ENCODE measurements at places on chromosomes 5 and 9.

DNA sequence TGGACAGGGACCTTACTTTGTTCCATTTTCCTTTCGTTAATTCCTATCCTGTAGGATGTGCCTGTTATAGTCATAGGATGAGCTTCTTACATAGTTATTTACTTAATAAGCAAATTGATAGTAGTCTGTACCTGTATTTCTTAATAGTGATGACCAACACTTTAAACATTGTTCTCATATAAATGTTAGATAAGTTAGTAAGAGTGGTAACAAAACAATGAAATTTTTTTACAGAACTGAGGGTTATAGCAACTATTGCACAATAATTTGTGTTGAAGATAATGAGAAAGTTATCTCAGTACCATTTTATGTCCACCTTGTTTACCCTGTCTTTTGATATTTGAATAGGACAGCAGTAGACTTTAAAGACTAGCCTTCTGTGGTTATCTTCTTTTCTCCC, 162.9 kb upstream of the ELL2 start:
- DNase-seq = no peak

GRCh38 chr5:146586752-146587151, 70.8 kb upstream of the GPR151 start:
- DNase-seq = no peak

DNA sequence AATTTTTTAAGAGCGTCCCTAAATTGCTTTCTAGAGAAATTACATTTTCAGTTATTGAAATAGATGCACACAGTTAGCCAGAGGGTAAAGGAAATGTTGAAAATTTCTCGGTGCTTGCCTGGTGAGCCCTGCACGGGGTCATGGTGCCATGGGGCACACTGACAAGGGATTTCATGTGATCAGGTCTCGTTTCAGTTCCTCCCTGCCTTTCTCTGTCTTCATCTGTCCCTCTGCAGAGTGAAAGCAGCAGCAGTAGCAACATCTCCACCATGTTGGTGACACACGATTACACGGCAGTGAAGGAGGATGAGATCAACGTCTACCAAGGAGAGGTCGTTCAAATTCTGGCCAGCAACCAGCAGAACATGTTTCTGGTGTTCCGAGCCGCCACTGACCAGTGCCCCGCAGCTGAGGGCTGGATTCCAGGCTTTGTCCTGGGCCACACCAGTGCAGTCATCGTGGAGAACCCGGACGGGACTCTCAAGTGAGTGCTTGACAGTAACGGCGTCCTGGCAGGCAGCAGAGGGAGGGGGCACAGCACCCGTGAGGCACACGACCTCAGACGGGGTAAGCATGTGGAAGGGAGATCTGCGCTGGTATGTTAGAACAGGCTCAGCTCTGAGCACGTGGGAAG, 89.1 kb upstream of the OTULINL start:
- no peak for DNase-seq

DNA sequence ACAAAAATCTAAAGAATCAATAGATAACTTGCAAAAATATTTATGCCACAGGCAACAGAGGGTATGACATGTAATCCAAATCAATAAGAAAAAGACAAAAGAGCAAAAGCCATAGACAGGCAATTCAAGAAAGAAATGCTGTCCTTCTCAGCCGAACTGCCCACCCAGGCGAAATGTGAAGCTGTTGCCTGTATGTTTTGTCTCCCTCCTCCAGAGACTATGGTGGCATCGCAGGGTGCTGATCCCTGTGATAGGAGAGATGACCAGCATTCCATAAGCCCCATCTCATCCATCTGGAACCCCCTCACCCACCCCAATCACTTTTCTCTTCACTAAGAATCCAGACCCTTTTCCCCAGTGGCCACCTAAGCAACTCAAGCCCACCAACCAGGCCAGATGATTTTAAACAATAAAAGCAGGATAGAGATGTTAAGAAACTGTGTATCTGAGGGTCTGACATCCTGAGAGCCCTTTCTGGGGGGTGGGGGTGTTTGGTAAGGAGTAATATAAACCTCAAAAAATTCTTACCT, 5.3 kb upstream of the ACSL6 start:
- DNase-seq = no peak

GRCh38 chr9:34571481-34571810, 18.1 kb downstream of the CNTFR start:
- DNase-seq = no peak

- no peak for DNase-seq
Observed at GRCh38 chr5:168443950-168444700, 42.1 kb upstream of the RARS1 start.

- no peak for DNase-seq
Observed at GRCh38 chr9:79698967-79699366, 127.2 kb downstream of the TLE4 start.

- DNase-seq = no peak
Observed at GRCh38 chr5:154575546-154576428, 97.8 kb upstream of the HAND1 start.
